BE2C (cell line): ENCODE measurements at places on chromosomes 2 and 18.
A peak's percentile ranks its signal among the peaks of the same experiment; 100 is the strongest.

- no peak for DNase-seq
Observed at GRCh38 chr2:27615316-27615715, 13.5 kb downstream of the CCDC121 start.

DNA sequence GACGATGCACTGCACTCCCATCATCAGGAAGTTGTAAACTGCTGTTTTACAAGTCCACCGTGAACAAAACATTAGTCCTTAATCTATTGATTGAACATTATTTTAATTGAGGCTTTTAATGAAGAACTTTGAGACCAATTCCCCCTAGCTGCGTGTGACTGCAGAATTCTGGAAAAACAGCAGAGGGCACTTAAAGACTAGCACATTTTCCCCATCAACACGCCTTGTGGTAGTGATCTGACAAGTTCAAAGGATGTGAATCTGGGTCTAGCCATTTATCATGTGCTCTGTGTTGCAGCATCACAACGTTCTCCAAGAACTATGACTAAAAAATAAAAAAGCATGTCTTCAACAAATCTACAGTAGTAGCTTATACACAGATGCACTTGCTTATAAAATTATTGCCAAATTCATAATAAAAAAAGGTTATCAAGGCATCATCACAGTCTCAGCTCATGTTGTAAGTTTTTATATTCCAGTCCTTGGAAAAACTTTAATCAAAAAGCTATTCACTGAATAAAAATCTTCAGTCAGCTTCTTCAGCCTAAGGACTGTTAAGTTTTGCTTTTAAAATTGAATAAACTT is 35.8 kb downstream of the SKOR2 start:
- peak; percentile 7 for DNase-seq

DNA sequence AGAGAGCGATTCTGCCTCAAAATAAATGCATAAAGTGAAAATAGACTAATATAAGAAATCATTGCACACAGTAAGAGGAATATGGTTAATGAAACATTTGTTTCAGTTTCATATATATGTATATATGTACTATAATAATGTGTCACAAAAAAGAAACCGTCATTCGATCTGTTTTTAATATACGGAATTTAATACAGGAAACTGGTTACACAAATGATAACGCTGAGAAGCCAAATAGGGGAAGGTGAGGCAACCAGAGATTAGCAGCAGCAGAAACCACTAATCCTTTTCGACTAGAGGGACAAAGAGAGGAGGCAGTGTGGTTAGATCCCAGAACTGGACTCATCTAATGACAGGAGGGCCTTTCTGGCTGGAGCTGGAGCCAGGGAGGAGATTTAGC is 64.2 kb upstream of the GREB1L start:
- no peak for DNase-seq

DNA sequence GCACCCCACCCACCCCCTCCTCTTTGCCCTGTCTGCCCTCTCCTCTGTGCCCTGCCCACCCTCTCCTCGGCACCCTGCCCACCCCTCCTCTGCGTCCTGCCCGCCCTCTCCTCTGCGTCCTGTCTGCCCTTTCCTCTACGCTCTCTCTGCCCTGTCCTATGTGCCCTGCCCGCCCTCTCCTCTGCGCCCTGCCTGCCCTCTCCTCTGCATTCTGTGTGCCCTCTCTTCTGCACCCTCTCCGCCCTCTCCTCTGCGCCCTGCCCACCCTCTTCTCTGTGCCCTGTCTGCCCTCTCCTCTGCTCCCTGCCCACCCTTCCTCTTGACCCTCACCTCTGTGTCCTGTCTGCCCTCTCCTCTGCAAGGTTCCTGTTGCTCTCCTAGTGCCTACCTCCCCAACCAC is 233.6 kb downstream of the SMAD2 start:
- no peak for DNase-seq

DNA sequence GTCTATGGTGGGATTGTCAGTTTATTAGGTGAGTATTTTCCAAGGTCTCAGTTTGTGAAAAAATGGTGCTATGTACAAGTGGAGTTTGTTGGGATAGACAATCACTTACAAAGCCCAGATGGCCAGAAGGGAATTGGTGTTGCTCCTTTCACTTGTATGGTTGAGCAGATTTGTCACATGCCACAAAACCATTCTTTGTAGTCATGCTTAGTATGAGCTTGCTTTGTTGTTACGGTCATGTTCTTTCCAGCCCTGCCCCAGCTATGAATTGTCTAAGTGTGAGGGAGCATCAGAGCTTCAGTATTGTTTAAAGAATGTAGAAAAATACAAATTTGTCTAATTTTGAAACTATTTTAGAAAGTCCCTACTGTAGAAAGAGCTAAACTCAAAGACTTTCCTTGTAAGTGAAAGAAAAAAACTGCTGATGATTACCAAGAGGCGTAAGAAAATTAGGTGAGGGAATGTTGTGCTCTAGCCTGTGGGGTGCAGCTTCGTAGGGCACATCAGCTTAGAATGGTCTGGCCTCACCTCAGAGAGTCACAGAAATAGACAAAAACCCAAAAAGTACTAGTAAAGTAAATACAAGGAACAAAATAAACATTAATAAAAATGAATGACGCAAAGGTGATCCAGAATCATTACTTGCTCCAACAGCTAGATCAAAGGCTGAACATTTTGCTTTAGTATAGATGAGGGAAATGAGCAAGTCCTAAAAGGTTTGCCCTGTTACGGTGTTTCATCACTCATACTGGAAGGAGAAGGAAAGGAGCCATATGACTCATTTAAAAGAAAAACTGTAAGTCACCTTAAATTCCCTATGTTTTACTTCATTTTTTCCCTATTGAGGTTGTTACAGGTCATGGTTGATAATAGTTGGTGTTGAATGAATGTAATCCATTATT is 9.2 kb downstream of the TGIF1 start:
- no peak for DNase-seq

DNA sequence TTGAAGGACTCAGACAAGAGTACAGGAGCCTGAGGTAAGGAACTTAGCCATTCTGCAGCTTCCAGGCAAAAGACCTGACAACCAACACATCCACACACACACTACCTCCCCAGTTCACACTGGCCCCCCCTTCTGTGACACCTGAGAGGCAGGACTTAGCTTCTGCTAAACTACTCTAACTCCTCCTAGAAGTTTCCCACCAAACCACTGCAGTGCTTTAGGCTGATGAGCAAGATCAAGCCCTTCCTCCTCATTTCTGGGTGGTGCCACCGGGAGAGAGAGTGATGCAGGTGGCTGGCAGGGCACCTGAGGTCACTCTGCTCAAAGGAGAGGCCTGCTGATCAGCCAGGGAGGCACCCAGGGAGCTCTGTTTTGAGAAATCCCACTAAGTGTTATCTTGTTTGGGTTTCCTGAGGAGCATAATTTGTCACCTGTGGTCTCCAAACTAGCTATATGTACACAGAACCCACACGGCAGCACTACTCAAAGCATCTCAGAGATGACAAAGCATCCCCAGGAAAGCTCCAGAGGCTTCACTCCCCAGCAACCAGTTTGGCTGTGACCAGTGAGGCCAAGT is 188.4 kb downstream of the MYO5B start:
- DNase-seq: no peak
